ENCODE measurements at places on chromosomes 1 and 21.

DNA sequence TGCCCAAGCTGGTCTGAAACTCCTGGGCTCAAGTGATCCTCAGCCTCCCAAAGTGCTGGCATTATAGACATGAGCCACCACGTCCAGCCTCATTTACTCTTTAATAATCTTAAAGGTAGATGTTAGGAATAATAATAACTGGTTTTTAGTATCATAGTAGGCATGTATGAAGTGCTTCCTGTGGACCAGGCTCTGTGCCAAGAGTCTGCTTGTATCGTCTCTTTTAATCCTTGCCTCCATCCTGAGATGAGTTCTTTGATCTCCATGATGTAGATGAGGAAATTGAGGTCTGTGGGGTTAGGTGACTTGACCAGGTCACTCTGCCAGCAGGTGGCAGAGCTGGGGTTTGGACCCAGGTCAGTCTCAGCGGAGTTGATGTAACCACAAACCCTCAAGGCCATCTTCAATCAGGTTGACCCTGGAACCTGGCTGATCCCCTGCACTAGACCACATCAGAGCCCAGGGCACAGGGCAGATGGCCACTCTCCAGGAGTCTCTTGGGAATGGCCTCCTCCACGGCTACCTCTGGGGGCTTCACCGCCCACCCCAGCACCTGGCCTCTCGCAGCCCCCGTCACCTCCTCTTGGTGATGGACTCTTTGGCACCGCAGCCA, 11.3 kb downstream of the EFHD2 start:
- DNase-seq: no peak

DNA sequence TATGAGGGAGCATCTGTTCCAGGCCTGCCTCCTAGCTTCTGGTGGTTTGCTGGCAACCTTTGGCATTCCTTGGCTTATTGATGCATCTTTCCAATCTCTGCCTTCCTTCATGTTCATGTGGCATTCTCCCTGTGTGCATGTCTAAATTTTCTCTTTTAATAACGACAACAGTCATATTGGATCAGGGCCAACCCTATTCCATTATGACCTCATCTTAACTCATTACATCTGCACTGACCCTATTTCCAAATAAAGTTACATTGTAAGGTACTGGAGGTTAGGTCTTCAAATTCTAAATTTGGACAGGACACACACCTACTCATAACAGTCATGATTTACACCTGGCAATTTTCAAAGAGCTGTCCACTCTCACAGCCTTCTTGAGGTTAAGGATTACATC, 117.2 kb upstream of the FGGY start:
- no peak for DNase-seq

DNA sequence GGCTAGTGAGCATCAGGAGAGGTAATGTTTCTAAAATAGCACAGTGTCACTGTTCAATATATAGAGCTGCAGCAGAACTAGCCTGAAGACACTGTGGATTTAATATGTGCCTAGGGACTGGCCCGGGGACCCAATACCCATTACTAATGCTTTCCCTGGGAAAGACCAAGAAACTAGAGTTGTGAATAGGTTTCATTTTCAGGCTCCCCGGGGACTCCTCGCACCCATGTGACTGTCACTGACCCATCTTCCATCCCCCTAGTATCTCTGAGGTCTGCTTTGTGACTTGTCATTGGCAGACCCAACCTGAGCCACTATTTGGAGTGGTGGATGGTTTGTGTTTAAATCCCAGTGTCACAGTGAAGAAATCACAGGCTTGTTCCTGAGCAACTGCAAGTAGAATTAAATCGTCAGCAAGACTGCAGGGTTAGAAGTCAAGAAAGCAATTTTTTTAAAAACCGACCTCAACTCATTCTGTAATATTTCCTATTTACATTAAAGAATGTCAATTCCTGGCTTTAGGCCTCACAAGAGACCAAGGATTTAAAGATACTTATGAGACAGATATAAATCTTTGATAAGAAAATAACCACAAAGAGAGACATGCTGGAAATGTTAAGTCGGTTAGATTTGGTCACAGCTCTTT, 130.0 kb upstream of the TNR start:
- no peak for DNase-seq

DNA sequence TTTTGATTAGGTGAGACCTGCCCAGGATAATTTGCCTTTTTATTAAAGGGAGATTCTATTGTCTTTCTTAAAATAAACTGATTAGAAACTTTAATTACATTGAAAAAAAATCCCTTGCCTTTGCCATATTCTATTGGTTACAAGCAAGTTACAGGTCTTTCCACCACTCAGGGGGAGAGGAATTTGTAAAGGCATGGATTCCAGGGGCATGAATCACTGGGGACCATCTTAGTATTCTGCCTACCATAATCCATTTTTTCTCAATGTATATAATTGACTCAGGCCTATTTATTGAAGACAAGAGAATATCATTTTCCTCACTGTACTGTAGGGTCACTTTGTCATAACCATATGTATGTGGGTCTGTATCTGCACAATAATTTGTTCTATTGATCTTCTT, 124.3 kb upstream of the PDE4B start:
- DNase-seq: no peak

DNA sequence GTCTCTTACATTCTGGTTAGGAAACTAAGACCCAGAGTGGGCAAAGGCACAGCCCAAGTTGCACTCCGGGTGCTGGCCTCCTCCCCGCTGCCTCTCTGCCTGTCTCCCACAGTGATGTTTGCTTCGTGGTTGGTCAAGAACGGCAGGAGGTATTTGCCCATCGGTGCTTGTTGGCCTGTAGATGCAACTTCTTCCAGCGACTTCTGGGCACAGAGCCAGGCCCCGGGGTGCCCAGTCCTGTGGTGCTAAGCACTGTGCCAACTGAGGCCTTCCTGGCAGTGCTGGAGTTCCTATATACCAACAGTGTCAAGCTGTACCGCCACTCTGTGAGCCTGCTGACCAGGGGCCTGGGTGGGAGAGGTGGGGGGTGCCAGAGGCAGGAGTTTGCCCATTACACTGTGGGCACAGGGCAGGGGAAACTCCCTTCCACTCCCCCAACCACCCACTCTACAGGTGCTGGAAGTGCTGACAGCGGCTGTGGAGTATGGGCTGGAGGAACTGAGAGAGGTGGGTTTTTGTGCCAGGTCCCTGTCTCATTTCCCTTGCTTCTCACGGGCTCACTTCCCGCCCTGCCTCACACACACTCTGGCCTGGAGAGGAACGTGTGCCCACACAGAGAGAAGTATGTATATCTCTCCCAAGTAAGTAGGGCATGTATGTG, 1.9 kb downstream of the BTBD19 start:
- peak; percentile 86 for DNase-seq

DNA sequence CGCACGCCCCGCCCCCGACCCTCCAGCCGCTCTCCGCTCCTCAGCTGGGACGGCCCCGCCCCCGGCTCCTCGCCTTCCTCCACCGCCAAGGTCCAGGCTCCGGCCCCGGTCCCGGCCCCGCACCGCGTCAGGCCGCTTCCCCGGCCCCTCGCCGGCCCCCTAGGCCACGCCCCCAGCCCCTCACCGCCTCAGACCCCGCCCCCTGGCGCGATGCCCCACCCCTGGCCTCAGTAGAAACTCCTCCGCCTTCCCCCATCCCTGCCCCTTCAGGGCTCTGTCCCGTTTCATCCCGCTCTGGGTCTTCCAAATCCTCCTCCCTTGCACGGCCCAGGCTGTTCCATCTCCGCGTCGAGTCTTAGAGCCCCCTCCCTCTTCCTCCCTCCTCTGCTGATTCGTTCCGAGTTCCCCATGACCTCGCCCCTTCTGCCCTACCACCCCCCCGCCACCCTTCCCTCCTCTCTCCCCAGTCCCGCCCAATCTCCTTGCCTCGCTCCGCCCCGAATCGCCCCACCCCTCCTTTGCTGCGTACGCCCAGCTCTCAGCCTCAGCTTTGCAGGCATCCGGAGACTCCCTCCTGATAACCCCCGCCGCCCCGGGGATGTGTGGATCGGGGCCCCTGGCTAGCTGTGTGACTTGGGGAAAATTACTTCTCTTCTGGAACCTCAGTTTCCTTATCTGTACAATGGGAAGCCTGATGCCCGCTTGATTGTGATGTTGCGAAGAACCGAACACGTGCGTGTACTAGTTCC, 448 bp upstream of the ASAP3 start:
- peak; percentile 91 for DNase-seq

GRCh38 chr1:243718893-243719292, 131.2 kb downstream of the AKT3 start:
- DNase-seq: no peak

GRCh38 chr1:43954036-43954435, 7.3 kb downstream of the IPO13 start:
- DNase-seq: no peak

DNA sequence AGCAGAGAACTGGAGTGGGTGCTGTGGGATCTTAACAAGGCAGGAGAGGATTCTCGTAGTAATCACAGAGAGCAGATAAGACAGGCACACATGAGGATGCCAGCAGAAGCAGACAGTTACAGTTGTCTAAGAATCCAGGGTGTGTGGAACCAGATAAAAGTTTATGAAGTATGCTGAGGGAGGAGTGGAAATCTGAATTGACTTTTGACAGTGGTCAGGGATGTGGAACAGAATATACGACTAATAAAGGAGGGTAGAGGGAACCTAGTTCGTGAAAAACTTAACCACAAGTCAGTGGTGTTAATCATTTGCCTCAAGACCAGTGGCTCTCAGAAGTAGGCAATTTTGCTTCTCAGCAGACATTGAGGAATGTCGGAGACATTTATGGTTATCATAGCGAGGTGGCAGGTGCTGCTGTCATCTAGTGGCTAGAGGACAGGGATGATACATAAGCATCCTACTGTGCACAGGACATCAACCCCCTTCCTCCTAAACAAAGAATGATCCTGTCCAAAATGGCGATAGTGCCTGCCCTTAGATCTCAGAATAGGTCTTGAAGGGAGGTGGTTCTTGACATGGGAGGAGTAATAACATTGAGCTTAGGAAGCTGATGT, 3.0 kb downstream of the LRRC8D start:
- no peak for DNase-seq

GRCh38 chr1:203268901-203269653, 36.2 kb upstream of the BTG2 start:
- DNase-seq: peak; percentile 69

DNA sequence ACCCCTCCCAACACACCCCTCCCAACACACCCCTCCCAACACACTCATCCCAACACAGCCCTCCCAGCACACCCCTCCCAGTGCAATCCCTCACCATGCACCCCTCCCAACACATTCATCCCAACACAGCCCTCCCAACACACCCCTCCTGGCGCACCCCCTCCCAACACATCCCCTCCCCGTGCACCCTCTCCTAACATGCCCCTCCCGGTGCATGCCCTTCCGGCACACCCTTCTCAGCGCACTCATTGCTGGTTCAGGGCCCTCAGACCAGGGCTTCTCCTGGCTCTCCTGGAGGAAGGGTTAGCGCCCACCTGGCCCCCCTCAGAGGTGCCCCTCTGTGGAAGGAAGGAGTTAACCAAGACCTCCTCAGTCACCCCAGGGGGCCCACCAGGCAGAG, 74.5 kb upstream of the ARHGEF16 start:
- DNase-seq: no peak

DNA sequence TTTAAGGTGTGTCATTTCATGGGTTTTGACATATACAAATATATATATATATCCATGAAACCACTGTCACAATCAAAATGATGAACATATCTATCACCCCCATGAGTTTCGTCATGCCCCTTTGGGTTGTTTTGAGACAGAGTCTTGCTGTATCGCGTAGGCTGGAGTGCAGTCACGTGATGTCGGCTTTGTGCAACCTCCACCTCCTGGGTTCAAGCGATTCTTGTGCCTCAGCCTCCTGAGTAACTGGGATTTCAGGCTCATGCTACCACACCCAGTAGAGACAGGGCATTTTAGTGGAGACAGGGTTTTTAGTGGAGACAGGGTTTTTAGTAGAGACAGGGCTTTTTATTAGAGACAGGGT, 8.0 kb downstream of the HJV start:
- DNase-seq: no peak

DNA sequence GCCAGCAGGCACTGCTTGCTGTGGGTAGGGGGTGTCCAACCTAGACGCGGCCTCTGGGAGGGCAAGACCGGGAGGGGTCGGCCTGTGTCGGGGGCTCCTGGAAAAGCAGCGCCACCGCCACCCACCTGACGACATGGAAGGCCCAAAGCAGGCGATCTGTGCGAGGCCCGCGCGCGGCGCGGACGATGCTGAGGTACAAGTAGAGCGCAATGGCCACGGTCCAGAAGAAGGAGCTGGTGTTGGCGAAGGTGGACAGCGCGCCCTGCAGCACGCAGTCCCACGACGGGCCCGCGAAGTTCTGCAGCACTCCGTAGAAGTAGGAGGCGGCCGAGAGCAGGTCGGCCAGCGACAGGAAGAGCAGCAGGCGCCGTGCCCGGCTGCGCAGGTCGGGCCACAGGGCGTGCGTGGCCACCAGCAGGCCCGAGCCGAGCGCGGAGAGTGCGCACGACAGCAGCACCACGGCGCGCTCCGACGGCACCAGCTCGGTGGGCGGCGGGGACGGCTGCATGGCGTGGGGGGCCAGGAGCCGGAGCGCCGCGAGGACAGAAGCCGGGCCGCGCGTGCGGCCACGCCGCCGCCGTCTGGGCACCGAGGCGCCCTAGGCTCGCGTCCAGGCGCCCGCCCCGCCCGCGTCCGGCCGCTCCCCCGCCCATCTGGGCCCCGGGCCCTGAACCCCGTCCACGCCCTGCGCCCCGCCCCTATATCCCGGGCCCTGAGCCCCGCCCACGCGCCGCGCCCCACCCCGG, at the start of gene GPR157:
Gene GPR157 (minus strand): TSS at position 583 of the 746 bp plus-strand sequence. CDS start 75 bp downstream, at position 508.
- DNase-seq: peak; percentile 29

- DNase-seq: no peak
Measured at GRCh38 chr1:241332037-241332409, 25.0 kb downstream of the RGS7 start.

DNA sequence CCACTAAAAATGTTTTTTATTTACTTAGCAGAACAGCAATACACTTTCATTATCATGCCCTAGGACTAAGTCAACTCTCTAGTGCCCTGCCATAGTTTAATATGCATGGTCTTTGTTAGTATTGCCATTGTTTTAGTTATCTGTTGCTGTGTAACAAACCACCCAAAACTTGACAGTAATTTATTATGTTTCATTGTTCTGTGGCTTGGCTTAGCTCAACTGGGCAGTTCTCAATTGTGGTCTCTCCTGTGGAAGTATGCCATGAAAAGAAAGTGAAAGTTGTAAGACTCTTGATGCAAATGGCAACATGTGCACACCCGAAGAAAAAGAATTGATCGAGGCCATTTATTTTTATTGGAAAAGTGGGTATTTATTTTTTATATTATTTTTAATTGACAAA, 206.3 kb upstream of the KCTD3 start:
- no peak for DNase-seq

- no peak for DNase-seq
Measured at GRCh38 chr1:153397051-153397923, 6.4 kb upstream of the S100A8 start.

- no peak for DNase-seq
Measured at GRCh38 chr21:35991131-35991530, 69.2 kb downstream of the SETD4 start.

GRCh38 chr1:114263343-114263742, 109.7 kb upstream of the SYT6 start:
- DNase-seq: no peak

All from NCI-H446 treated with DMSO at 0.1 percent for 48 hours (cell line).